ENCODE measurements at places on chromosomes 6 and 20. TPM values are rescaled to one million over a fixed set of nuclear protein-coding genes. Genes with fewer than 3 reads are reported as not detected.

The UBE2V1 gene
- polyA plus RNA-seq: 155 TPM

The COL9A1 gene
- polyA plus RNA-seq: 1.5 TPM

The KHDRBS2 gene
- polyA plus RNA-seq: 10.5 TPM

The MUC22 gene
- not detected for polyA plus RNA-seq

The TPX2 gene
- 35.4 TPM for polyA plus RNA-seq

The ULBP2 gene
- polyA plus RNA-seq: 3.6 TPM

The TFAP2B gene
- 0.04 TPM for polyA plus RNA-seq

The ANKRD66 gene
- polyA plus RNA-seq: 2.7 TPM

The PPP1R3G gene
- polyA plus RNA-seq: 1.1 TPM

The MBOAT1 gene
- 14.8 TPM for polyA plus RNA-seq

The MARCKS gene
- polyA plus RNA-seq: 298 TPM

The ZNF311 gene
- 6.2 TPM for polyA plus RNA-seq

The COL12A1 gene
- polyA plus RNA-seq: 36.0 TPM

The SLC44A4 gene
- 21.6 TPM for polyA plus RNA-seq

The BTNL2 gene
- polyA plus RNA-seq: 1.5 TPM

The TNNC2 gene
- polyA plus RNA-seq: 1.2 TPM

The TFAP2C gene
- 2.9 TPM for polyA plus RNA-seq

The ESR1 gene
- 1.9 TPM for polyA plus RNA-seq

The ADGRF4 gene
- 0.16 TPM for polyA plus RNA-seq

The MCHR2 gene
- polyA plus RNA-seq: not detected

The TMEM244 gene
- polyA plus RNA-seq: not detected

The PPARD gene
- polyA plus RNA-seq: 23.9 TPM

The LY86 gene
- 2.2 TPM for polyA plus RNA-seq

The TRAPPC3L gene
- 0.53 TPM for polyA plus RNA-seq

The OR14J1 gene
- polyA plus RNA-seq: 0.10 TPM
